Inflammatory macrophage treated with lipopolysaccharide for 1 hour (primary cell): ENCODE measurements at places on chromosomes 4 and X.
A peak's percentile ranks its signal among the peaks of the same experiment; 100 is the strongest.

DNA sequence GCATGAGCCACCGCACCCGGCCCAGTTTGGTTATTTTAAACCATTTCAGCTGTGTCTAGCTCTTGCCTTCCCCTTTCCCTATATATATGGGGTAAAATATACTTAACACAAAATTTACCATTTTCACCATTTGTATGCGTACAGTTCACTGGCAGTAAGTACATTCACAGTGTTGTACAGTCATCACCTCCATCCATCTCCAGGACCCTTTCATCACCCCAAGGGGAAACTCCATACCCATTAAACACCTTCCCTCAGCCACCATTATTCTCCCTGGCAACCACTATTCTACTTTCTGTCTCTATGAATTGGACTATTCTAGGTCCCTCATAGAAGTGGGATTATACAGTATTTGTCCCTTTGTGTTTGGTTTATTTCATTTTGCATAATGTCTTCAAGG, 106.4 kb downstream of the TMEM131L start:
- no peak for DNase-seq

DNA sequence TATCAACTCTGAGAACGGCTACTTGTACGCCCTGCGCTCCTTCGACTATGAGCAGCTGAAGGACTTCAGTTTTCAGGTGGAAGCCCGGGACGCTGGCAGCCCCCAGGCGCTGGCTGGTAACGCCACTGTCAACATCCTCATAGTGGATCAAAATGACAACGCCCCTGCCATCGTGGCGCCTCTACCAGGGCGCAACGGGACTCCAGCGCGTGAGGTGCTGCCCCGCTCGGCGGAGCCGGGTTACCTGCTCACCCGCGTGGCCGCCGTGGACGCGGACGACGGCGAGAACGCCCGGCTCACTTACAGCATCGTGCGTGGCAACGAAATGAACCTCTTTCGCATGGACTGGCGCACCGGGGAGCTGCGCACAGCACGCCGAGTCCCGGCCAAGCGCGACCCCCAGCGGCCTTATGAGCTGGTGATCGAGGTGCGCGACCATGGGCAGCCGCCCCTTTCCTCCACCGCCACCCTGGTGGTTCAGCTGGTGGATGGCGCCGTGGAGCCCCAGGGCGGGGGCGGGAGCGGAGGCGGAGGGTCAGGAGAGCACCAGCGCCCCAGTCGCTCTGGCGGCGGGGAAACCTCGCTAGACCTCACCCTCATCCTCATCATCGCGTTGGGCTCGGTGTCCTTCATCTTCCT, 2.7 kb downstream of the PCDH10 start:
- no peak for DNase-seq

DNA sequence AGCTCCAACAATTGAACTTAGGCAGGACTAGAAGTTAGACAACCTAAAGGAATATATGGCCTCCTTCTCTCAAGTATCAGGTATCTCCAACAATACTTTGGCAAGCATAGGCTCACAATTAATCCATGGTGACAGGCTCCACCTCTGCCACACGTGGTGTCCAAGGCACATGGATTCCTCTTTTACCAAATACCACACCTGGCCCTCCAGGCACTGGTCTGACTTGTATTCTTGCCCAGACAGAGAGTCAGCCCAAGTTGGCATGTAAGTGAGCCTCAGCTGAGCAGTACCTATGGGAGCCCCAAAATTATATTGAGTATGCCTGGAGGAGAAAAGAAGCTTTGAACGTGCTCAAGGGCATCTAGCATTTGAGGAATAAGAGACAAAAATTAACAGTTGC, 19.6 kb downstream of the SRPX2 start:
- no peak for DNase-seq

DNA sequence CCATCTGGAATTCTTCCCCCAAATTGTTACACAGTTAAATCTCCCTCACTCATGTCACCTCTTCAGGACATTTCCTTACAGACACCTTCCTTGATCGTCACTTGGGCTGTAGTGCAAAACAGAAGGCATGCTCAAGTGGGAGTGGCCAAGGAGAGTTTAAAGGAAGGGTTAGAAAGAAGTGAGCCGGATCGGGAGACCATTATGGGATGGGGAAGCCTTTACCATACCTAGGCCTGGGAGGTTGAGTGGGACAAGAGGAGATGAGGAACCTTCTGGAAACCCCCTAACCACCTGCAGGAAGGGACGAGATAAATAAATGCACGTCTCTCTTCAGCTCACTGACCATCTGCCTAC, 102.7 kb downstream of the UCHL1 start:
- no peak for DNase-seq

GRCh38 chr4:89658701-89659024, 178.3 kb downstream of the SNCA start:
- DNase-seq, result no peak

GRCh38 chr4:152281211-152281610, 254.7 kb downstream of the FBXW7 start:
- no peak for DNase-seq

- no peak for DNase-seq
These were observed 59.0 kb downstream of the RNF150 start for GRCh38 chr4:141074098-141074878.

DNA sequence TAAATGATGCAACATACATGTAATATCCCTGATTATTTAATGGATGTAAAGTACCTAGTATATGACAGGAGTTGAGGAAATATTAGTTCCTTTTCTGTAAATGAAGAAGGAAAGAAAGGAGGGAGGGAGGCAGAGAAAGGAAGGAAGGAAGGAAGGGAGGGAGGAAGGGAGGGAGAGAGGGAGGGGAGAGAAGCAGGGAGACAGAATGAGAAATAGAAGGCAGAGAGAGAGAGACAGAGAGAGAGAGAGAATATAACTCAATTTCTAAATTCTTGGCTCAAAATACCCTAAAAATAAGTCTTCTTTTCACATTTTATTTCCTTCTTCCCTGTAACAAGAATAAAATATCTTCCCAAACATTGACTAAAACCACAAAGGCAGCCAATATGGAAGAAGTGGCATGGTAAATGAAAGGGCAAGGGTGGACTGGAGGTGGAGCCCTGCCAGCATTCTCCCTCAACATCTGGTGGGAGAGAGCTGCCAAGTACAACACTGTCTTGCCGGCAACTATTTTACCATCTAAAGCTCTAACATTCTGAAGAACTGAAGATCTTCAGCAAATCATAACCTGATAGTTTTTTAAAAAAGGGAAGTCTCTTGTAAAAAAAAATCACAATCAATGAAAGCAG, 245.1 kb downstream of the PPP3CA start:
- no peak for DNase-seq

DNA sequence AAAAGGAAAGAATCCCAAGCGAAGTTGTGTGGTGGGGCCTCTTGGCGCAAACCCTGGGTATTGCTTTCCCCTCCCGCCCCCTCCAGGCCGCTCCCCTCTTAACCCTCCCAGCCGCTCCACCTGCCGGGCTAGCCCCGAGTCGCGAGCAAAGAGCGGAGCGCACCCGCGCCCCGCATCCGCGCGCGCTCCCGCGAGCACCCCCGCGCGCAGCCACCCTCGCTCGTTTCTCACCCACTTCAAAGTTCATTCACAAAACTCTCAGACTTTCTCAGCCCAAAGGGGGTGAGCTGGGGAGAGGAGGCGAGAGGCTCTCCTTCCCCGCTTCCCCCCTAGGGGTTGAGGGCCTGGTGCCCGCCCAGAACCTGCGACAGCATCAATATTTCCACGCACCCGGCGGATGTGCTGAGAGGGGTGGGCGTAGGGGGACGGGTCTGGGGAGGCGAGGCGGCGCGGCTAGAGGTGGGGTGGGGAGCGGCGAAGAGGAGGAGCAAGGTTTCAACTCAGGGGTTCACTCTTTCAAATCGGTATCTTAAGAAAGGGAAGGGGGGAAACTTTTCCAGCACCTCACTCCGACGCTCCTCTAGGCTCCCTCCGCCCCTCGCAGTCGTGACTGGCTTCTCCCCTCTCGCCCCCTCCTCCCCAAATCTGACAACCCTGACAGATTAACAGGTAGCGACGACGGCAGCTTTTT, 1.8 kb downstream of the MAML3 start:
- DNase-seq, result no peak

DNA sequence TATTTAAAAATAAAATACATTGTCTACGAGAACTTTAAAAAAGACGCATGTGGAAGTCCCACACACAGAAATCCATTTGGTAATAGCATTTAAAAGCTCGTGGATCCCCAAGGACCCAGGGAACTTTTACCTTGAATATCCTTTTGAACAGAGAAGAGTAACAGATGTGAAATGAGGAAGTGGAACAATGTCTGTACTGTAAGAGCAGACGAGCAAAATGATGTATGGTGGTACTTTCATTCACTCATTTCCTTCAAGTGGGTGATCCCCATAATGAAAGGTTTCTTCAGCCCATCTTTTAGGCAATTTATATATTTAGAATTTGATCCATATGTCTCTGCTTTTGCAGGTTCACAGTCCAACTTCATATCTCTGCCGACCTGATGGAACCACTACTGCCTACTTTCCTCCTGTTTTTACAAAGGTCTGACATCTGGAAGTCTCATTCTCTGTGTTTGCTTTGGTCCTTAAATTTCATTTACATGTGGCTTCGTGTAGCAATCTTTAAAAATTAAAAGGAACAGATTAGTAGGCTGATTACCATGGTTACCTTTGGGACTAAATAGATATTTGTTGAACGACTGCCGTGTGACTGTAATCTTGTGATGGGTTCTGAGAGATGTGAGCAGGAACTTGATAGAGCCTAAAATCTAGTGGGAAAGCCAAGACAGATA, 188.4 kb downstream of the PALLD start:
- no peak for DNase-seq

DNA sequence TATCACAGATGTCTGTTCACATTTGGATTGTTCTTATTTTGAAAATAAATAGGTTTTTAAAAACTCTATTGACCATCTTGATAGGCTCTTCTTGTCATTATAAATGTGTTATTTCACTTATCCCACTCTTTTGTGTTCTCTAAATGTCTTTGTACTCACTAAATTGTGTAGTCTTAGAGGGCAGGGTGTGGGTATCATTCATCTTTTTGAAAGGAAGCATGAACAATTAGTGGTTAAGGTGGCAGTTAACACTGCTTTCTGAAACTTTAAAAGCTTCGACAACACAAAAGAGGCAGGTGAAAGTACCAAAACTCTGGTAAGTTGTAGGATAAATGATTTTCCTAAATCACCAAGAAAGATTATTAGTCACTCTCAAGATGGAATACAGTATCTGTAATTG, 83.2 kb downstream of the IL15 start:
- DNase-seq, result no peak

DNA sequence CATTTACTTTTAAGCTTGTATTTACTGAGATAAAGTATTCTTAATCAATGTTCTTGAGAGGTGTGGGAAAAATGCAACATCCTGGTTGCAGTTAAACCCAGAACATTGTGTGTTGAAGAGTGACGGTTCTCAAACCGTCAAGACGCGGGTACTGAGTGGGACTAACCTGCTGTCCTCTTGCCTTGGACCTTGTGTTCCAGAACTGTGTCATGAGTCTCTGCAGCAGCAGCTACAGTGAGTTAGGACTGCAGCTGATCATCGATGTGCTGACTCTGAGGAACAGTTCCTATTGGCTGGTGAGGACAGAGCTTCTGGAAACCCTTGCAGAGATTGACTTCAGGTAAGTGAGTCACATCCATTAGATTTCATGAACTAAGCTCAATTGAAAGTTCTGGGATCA, 59.7 kb downstream of the HTT start:
- DNase-seq, result no peak

DNA sequence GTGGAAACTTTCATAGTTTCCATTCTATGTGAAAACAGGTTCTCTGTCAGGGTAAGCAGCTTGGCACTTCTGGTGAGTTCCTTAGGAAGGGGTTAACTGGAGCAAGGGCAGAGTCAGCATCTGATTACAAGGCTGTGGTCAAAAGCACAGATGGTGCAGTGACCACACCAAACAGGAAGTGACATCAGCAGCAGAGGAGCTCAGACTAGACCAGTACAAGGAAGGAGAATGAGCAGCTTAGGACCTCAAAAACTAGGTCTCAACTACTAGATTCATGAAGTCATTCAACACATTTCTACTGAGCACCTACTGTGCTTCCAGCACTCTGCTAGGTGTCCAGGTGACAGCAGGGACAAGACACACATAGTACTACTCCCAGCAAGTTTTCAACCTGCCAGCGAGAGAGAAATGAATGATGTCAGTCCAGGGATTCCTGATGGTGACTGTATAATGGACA, 130.2 kb downstream of the AMELX start:
- DNase-seq, result peak; percentile 49

DNA sequence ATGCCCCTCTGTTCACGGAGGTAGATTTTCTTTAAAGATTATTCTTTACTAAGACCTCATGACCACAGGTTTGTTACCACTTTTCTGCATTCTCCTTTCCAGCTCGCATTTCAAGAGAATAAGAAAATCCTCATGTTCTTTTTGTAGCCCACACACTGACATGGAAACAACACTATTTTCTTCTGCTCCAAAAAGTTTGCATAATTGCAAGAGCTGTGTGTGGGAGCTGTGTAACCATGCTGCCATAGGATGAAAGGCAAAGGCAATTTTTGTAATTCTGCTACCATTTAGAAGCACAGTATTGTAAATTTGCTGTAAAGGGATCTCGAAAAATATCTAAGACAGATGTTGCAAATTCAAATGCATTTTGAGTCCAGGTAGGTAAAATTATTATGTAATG, 302.4 kb upstream of the EMCN start:
- no peak for DNase-seq

DNA sequence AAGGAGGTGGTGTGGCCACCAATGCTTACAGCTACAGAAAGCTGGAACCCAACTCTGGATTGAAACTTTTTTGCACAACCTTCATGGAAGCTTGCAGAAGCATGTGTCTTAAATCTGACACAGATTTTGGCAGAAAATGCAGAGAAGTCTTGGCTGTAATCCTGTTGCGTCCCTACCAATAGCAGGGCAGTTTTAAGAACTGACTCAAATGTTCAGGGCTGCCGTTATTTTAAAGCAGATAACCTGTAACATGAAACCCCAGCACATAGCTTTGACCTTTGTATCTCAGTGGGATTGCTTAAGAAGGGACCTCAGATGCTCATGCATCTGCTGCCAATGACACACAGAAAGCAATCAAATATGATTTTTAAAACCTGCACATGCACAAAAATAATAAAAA, at the start of gene VEGFD:
VEGFD (minus strand) TSS at position 110 of the 400 bp plus-strand sequence. CDS start 467 bp downstream, outside the sequence.
- no peak for DNase-seq

DNA sequence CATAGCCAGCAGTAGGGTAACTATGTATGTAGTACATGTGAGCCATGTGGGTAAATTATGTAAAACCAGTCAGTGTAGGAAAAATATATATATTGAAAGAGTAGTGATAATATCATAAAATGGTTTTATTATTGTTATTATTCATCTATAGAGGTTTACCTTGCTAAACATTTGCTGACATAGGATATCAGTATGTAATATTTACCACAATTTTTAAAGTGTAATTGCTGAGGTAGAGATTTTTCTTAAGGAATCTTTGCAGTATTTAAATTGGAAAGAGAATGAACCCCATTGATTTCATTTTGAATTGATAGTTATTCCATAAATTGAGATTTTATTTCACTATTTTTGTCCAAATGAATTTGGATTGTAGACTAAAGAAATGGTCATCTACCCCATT, 27.1 kb downstream of the SLAIN2 start:
- DNase-seq, result no peak
